ENCODE measurements at places on chromosomes 16 and 17. TPM values are rescaled to one million over a fixed set of nuclear protein-coding genes. Genes with fewer than 3 reads are reported as not detected.

DNA sequence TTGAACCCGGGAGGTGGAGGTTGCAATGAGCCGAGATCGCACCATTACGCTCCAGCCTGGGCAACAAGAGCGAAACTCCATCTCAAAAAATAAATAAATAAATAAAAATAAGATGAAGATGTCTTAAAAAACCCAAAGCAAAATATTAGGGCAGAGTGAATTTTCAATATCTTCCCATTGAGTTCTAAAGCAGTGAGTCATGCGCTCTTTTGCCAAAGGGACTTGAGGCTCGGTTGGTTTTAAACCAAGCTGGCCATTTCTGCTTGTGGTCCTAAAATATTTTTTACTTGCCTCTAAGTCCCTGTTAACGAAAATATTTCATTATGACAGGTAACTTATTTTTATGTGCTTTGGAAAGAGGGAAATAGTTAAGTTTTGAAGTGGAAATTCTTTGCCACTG, 4.7 kb downstream of the PAFAH1B1 start:
- DNase-seq, result no peak
- H3K4me1 ChIP-seq, result peaks cover 70% of the 10 kb centered on the region
- no peak overlapping the region for H3K4me3 ChIP-seq
- H3K27ac ChIP-seq, result no peak overlapping the region

CBX2 gene
- total RNA-seq, result 1.6 TPM

- peaks cover 24% of the 10 kb centered on the region for H3K4me1 ChIP-seq
- no peaks in the 10 kb centered on the region for H3K36me3 ChIP-seq
- H3K27me3 ChIP-seq, result no peaks in the 10 kb centered on the region
- H3K27ac ChIP-seq, result no peak overlapping the region
- H3K4me3 ChIP-seq, result no peak overlapping the region
Measured at GRCh38 chr16:11135464-11135973, 120.5 kb downstream of the SOCS1 start.

- no peak overlapping the region for H3K27ac ChIP-seq
- no peaks in the 10 kb centered on the region for H3K27me3 ChIP-seq
- H3K4me1 ChIP-seq, result peaks cover 7% of the 10 kb centered on the region
- no peak for DNase-seq
- H3K4me3 ChIP-seq, result no peak overlapping the region
Measured at GRCh38 chr17:76146053-76146851, 5.2 kb upstream of the FOXJ1 start.

GRCh38 chr17:323181-323580, 29.4 kb downstream of the RPH3AL start:
- H3K27ac ChIP-seq, result no peak overlapping the region
- no peak overlapping the region for H3K4me3 ChIP-seq
- DNase-seq, result no peak
- no peaks in the 10 kb centered on the region for H3K4me1 ChIP-seq
- H3K36me3 ChIP-seq, result no peaks in the 10 kb centered on the region
- no peaks in the 10 kb centered on the region for H3K27me3 ChIP-seq

- no peaks in the 10 kb centered on the region for H3K36me3 ChIP-seq
- H3K4me3 ChIP-seq, result no peak overlapping the region
- H3K27ac ChIP-seq, result no peak overlapping the region
- peaks cover 12% of the 10 kb centered on the region for H3K4me1 ChIP-seq
Measured at GRCh38 chr16:12133729-12134128, 157.2 kb downstream of the SNX29 start.

DNA sequence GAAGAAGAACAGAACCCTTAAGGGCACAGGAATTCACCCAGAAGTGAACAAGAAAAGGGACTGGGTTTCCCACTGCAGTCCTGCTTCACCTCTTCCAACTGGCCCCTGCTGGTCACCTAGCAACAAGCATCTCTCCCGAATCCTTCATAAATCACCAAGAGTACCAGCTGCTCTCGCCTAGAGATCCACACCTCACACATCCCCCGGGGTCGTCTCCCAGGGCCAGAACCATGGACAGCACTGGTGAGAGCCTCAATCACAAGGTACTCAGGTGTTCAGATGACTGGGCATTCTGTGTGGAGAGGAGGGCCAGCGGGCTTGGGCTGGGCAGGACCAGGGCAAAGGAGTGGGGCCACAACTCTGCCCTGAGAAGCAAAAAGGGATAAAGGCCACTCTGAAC, 65.9 kb downstream of the CCT6B start:
- H3K4me3 ChIP-seq, result no peak overlapping the region
- no peaks in the 10 kb centered on the region for H3K4me1 ChIP-seq
- no peak for DNase-seq
- no peaks in the 10 kb centered on the region for H3K36me3 ChIP-seq
- H3K27ac ChIP-seq, result no peak overlapping the region

GP1BA gene
- not detected for total RNA-seq

DNA sequence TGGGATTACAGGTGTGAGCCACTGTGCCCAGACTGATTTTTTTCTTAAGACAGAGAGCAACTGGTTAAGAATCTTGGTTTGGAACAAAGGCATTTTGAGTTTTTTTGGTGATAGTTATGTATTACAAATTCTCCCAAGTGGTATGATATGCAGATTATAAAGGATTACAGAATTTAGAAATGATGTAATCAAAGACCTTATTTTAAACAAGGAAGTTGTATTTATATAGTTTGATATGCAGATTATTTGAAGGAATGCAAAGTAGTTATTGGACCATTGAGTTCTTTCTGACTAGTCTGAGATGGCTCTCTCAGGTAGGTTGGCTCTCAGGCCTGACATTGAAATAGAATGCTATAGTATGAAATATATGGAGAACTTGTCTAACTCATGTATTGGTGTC, 34.9 kb downstream of the AATF start:
- H3K27me3 ChIP-seq, result no peaks in the 10 kb centered on the region
- H3K4me3 ChIP-seq, result no peak overlapping the region

DNA sequence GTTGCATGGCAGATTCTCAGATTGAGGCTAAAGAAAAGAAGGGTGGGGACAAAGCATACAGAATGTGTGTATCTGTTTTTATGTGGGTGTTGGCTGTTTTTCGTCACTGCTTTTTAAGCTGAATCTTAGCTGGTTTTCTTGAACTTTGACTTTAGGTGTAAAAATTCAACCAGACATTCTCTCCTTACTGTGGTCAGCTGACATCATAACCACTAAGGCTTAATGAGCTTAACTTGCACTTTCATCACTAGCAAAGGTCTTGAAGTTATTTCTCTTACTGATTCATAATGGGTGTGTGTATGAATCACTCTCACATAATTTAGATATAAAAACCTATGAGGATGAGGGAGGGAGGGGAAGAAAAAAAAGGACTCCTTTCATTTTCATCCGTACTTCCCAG, 4.0 kb upstream of the CDC6 start:
- H3K4me3 ChIP-seq, result no peak overlapping the region
- H3K27me3 ChIP-seq, result no peaks in the 10 kb centered on the region
- peaks cover 21% of the 10 kb centered on the region for H3K4me1 ChIP-seq
- no peak for DNase-seq
